ENCODE measurements at places on chromosomes 5 and 9. TPM values are rescaled to one million over a fixed set of nuclear protein-coding genes. Genes with fewer than 3 reads are reported as not detected.
A peak's percentile ranks its signal among the peaks of the same experiment; 100 is the strongest.

Gene MYO10
- total RNA-seq = 37.0 TPM

Gene RASGRF2
- total RNA-seq = 7.5 TPM

Gene NELFB
- total RNA-seq = 49.7 TPM

Gene MIGA2
- 25.6 TPM for total RNA-seq

Gene GHR
- total RNA-seq = 5.7 TPM

Gene NUTM2F
- not detected for total RNA-seq

Gene JADE2
- total RNA-seq = 36.8 TPM

Gene MEIKIN
- total RNA-seq = 1.5 TPM

Gene UGT3A1
- not detected for total RNA-seq

Gene COL15A1
- total RNA-seq = 42.7 TPM

Gene ZNF658
- total RNA-seq = 3.4 TPM

Gene GRM6
- not detected for total RNA-seq

DNA sequence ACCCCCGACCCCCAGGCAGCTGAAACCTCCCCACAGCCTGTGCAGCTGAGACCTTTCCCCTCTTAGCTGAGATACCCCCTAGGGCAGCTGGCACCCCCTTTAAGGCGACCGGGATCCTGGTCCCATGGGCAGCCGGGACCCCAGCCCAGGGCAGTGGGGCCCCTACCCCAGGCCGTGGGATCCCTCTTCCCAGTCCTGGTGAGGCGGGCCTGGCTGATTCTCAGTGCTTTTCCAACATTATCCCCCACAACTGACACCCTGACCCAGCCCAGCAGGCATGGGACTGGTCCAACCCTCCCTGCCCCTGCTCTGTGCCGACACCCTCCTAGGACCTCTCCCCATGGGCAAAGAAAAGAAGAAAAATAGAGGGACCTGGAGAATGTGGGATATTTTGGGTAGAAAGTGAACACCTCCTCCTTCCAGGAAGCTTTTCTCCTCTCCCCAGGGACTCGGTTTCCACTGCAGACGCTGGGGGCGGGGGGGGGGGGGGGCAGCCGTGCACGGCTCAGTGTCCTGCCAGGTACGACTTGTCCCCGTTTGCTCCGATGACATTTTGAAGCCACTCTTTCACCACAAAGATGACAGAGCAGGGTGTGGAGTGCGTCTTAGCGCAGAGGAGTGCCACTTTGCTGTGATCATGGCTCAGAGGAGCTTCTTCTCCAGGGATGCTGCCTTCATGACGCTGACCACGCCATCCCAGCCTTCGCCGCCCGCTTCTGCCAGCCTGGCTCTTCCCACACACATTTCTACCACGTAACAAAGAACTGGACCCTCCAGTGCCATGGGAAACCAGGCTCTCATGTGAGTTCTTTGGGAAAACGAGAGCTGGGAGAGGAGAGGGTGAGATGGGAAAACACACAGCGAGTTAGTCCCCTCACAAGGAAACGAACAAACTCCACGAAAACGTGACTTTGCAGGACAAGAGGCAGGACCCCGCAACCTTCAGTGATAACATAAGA lies 47.5 kb downstream of the MRPL36 start:
- DNase-seq = peak; percentile 62

DNA sequence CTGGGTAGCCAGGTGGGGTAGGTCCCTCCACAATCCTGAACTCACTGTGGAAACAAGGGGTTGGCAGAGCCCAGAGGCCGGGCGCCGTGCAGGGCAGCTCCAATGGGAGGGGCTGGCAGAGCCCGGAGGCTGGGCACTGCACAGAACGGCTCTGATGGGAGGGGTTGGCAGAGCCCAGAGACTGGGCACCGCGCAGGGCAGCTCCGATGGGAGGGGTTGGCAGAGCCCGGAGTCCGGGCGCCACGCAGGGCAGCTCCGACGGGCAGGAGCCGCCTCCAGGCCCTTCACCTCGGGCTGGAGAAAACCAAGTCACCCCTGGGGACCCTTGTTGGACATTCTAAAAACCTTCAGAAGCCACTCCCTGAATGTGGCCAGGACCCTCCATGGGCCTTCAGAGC lies 9.3 kb downstream of the NACC2 start:
- peak; percentile 76 for DNase-seq

- DNase-seq = no peak
These were observed 275.5 kb upstream of the TAS2R1 start for GRCh38 chr5:9905661-9906060.

- no peak for DNase-seq
These were observed 91.8 kb upstream of the IFNK start for GRCh38 chr9:27432308-27432707.

DNA sequence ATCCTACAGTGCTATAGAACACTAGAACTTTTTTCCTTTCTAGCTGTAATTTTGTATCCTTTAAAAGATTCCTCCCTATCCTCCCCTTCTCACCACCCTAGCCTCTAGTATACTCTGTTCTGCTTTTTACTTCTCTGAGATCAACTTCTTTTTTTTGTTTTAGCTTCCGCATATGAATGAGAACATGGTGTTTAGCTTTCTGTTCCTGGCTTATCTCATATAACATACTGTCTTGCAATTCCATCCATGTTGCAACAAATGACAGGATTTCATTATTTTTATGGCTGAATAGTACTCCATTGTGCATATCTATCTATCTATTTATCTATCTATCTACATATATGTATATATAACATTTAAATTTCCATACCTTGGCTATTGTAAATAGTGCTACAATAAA lies 126.0 kb upstream of the MAN2A1 start:
- no peak for DNase-seq

- no peak for DNase-seq
These were observed 276.6 kb downstream of the MAST4 start for GRCh38 chr5:66872736-66873331.

DNA sequence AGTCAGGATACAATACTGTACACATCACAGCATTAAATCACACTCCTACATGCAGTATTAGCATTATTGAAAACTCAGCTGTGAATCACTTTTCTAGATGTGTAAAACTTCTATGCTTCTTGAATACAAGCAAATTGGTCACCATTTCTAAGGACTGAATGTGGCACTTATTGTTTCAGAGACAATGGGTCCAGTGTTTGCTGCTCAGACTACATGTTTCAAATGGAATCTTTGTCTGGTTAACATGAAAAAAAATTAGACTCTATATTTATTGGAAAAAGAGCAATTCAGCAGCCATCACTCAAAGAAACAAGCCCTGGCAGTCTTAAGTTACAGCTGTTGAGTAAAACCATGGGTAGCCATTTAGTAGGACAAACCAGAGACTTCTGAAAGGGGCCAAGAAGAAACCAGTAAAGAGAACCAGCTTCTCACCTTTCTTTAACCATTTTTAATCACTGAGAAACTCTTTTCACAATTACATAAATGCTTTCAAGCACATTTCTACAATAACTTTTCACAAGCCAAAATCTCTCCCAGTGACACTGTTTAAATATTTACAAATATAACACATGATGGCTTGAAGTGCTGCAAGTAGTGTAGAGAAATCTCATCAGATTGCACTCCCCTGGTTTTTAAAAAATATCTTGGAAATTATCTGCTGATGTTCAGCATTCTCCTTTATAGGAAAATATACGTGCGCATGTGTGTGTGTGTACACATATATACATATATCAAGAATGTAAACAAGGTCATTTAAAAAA lies 35.2 kb downstream of the OR2K2 start:
- no peak for DNase-seq

GRCh38 chr5:159184236-159184635 lies 25.1 kb downstream of the RNF145 start:
- no peak for DNase-seq

GRCh38 chr5:100950985-100951384 lies 47.9 kb upstream of the ST8SIA4 start:
- no peak for DNase-seq

- DNase-seq = no peak
These were observed 160.6 kb downstream of the ZDHHC21 start for GRCh38 chr9:14532456-14533115.

GRCh38 chr5:132500931-132501628 lies 10.5 kb upstream of the IRF1 start:
- peak; percentile 74 for DNase-seq

GRCh38 chr9:16329671-16330113 lies 540.8 kb downstream of the BNC2 start:
- DNase-seq = no peak

DNA sequence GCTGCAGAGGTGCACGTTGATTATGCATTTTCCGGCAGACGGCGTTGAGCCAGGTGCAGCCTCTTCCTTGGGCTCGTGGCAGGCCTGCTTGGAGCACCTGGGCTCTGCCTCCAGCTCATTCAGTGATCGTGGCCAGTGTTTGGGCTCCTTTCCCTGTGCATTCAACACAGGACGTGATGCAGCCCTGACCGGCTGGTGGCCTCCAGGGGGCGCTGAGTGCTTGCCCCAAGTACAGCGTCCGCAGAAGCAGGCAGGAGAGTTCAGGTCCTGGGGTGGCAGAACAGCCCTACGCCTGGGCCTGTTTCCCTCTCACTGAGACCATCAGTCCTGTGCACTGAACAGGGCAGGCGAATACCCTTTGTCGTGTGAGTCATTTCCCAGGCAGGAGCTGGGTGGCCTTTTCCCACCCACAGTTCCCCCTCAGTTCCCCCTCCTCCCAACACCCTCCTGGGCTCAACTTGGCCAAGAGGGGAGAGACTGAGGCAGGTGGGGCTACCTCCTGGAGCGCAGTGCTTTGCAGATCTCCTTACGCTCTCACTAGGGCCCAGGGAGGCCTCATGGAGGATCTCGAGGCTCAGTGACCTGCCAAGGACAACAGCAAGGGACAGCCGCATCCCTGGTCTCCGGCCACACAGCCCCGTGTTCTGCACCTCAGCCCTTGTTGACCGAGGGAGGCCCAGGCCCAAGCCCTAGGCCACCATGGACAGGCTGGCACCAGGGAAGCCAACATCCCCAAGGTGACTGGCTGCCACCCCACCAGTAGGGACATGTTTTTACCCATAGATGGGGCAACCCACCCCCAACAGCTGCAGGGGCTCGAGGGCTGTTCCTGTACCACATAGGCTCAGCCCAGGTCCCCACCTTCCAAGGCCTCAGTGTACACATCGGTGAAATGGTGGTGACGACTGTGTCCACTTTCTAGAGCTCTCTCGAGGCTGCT lies 52.9 kb downstream of the LRSAM1 start:
- DNase-seq = peak; percentile 93

DNA sequence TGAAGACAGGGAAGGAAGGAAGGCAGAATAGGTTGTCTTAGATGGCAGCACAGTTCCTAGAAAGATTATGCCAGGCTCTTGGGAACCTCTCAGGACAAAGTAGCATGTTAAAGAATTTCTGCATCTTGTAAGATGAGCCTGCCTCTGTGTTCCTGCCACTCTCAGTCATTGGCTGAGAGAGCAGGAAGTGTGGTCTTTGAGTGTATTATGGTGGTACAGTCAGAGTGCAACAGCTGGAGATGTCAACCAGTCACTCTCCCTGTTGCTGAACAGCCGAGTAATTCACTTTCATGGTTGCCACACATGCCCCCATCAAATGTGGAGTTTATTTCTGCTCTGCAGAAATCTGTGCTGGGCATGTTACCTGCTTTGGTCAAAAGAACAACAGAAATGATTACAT lies 659.6 kb upstream of the RIOK2 start:
- DNase-seq = no peak

GRCh38 chr9:135554718-135555117 lies 6.8 kb upstream of the PAEP start:
- DNase-seq = no peak

GRCh38 chr5:108345541-108346171 lies 36.2 kb downstream of the FBXL17 start:
- no peak for DNase-seq

GRCh38 chr9:84513473-84513872 lies 156.1 kb upstream of the NTRK2 start:
- no peak for DNase-seq

DNA sequence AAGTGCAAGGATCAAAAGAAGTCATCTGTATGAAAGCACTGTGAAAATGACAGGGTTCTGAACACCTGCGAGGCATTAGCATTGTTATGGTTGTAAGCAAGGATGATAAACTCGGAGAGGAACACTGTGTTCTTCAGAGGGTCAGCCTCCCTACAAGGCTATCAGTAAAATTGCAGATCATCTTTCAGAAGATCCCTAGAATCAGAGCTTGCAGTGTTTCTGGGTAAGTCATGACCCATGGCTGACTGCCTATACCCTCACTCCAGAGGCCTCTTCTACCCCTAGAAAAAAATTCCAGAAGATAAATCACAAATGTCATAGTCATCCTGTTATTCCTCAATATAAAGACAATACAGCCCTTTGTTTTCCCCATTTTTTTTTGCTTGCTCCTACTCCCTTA lies 292.6 kb downstream of the DMAC1 start:
- DNase-seq = no peak

DNA sequence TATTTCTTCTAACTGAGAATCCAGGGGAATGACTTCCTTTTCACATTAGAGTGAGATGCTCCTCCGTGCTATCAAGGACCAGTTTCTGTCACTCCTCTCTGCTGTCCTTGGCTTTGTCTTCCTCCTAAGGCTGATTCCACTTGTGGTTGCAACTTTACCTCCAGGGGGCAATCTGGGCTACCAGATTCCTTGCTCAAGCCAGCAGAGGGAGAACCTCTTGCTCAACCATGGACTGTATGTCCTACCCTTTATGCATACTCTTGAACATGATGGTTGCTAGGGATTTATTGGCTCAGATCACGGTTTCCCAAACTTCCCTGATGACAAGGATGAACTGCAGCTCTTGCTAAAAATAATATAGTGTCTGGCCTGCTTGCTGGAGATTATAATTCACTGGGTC lies 24.0 kb downstream of the NNT start:
- no peak for DNase-seq

- DNase-seq = no peak
These were observed 16.2 kb downstream of the SPTAN1 start for GRCh38 chr9:128568470-128569078.

GRCh38 chr5:138018849-138019248 lies 14.0 kb downstream of the FAM13B start:
- DNase-seq = no peak

- peak; percentile 75 for DNase-seq
These were observed at the start of gene MOB3B for GRCh38 chr9:27529316-27530278. MOB3B (minus strand) TSS chr9:27529814; CDS start chr9:27455550, 74,264 bp downstream.

DNA sequence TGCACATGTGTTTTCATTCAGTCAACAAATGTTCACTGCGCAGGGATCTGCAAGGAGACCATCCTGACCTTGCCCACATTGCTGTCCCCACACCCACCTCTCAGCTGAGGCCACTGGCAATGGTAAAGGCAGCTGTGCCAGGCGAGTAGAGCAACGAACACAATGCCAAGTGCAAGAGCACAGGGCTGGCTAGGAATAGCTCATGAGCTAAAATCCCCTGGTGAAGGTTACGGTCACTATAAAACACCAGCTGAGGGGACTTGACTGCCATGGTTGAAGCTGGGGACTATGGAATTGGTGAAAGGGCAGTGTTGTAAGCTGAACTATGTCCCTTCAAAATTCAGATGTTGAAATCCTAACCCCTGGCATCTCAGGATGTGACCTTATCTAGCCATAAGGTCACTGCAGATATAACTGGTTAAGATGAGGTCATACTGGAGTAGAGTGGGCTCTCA lies 96.1 kb downstream of the OTULIN start:
- no peak for DNase-seq

Measured in left lung (tissue), 14 donors.